Amniotic stem cell (primary cell): ENCODE measurements at places on chromosomes 7 and 10.

DNA sequence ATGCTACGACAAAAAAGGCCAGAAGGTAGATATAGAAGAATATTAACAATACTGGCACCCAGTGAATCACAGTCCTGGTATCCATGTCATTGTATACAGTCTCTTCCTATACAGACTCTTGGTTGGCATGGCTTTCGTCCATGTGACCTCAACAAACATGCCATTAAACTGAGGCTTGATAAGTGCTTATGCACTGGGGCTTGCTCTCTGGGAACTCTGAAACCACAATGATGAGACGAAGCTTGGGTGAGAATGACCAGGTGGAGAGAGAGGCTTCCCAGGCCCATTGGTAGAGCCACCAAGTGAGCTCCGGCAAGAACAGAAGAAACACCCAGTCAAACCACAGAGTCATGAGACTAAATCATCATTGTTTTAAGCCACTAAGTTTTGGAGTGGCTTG is 33.2 kb downstream of the PNPLA8 start:
- no peak for DNase-seq

DNA sequence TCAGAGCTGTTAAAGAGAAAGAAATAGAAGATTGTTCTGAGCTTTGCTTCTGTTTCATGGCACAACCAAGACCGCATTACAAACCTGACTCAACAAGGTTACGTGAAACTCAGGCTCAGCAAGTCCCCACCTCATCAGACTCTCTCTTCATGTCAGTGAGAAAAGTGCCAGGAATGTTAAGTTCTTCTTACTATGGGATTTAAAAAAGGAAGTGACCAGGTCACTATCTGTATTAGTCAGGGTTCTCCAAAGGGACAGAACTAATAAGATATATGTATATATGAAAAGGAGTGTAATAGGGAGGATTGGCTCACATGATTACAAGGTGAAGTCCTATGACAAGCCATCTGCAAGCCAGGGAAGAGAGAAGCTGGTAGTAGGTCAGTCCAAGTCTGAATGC is 25.4 kb upstream of the PAPSS2 start:
- DNase-seq = no peak

DNA sequence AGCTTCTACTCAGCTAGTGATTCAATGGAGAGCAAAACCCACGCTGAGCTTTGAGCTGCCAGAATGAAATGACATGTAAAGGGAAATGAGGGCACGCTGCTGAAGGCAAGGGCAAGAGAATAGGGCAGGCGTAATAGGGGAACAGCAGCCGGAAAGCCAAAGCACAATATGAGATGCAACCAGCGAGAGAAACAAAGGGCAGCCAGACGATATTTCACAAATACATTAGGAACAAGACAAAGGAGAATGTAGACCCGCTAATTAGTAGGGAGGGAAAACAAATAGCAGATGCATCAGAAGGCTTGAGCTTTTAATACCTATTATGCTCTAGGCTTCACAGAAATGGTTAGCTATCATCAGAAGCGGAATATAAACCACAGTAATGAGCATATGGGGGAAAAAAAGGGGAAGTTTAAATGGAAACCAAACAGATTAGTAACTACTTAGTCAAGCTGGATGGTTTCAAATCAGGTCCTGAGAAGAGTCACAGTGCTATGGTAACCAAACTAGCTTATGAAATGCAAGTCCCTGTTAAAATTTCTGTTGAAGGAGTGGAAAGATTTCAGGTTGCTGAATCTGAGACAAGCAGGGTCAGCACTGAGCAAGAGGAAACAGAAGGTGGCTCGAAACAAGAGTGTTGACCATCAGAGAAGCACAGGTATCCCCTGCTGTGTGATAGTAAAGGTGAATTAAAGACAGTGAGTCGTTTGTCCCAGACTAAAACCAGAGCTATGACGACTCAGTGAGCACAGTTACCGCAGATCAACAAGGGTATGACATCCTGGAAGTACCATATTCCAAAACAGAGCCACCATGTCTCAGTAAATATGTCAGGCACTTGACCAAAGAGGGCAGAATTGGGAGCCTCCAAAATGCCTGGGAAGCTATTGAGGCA is 496.9 kb upstream of the CELF2 start:
- DNase-seq = no peak

GRCh38 chr7:2314209-2314955 is at the start of gene SNX8:
SNX8 (minus strand) TSS chr7:2314441; CDS start chr7:2314421, 20 bp downstream.
- DNase-seq = peak; percentile 42

DNA sequence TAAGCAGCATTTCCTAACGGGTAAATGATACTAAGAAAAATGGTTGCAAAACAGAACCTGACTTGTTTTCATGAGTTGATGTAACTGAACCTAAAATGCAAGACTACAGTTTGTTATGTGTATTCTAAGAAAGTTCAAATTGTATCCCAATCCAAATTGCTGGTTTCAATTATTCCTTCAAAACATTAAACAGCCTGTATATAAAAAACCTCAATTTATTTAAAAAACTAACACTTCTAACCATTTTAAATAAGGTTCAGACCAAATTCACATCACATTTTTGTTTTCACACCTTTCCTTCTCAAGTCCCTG is 80.9 kb downstream of the LRRC17 start:
- no peak for DNase-seq

GRCh38 chr7:141928146-141928844 is 12.1 kb downstream of the OR9A4 start:
- no peak for DNase-seq
